Cortex of kidney (tissue), 1 donor: ENCODE measurements at places on chromosomes 4 and X.

- no peak for DNase-seq
Observed at GRCh38 chrX:12330841-12331240, 192.6 kb downstream of the FRMPD4 start.

DNA sequence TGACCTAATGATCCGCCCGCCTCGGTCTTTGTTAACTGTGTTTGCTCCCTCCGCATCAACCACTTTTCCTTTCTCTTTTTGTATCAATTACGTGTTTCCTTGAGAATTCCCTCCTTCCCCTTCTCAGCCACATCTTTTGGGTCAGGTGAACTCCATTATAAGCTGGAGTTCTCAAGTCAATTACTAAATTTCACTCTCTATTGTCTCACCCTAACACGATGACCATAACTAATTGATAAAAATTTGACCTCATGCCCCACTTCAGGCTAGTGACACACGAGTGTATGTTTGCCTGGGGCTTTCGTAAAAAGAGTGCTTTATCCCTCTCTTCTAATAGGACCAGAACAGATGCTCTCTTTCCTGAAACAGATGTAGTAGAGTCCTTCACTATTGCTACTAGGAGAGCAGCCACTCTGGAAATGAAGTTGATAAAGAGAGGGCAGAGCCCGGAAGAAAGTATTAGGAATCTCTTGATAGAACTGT, 403.6 kb upstream of the ANXA10 start:
- no peak for DNase-seq

DNA sequence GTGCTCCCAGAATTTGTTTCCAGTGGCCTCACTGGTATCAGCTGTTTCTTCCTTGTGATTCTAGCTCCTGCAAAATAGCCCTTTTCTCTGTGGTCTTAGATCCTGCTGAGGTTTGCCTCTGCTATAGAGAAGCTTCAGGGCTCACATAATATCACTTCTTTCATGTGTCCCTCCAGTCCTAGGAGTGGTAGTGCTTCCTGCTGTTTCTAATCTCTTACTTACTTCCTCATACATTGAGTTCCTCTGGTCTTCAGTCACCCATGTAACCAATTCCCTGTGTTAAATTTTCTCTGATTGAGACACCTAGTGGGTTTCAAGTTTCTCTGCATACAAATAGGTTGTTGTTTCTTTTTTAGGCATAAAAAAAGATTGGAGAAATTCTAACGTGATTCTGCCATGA, 1567.9 kb downstream of the ARAP2 start:
- no peak for DNase-seq

GRCh38 chr4:48854982-48855381, 24.1 kb downstream of the OCIAD1 start:
- no peak for DNase-seq

DNA sequence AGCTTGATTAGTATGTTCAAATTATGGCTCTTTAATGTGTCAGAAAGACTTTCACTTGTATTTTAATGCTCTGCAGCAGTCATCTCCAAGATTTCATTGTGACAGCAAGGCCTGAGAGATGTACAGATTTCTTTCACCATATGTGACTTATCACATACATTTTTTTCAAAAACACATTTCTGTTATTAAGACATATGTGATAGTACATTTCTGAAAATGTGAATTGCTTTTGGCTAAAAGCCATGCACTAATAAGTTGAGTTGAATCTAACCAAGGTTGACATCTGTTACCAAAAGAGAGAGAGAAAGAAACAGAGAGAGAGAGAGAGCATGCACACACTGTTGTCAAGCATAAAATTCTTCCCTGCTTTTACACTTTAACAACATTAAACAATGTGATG, 409.3 kb downstream of the AFF2 start:
- DNase-seq = no peak

DNA sequence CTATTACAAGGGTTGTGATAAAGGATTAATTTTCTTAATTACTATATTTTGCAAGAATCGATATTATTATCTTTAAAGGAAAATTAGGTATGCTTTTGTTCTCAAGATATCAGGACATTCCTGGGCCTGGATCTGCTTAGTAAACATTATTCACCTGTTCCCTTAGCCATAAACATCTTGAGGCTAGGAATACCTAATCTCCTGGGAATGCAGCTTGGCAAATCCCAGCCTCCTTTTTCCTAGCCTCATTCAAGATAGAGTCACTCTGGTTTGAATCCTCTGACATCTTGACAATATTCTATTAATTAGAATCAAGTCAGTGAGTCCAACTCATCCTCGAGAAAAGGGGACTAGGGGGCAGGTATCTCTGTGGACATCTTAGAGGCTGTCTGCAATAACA, 327.1 kb downstream of the STIM2 start:
- no peak for DNase-seq

- no peak for DNase-seq
Observed at GRCh38 chr4:52968241-52968640, 106.1 kb downstream of the RASL11B start.

DNA sequence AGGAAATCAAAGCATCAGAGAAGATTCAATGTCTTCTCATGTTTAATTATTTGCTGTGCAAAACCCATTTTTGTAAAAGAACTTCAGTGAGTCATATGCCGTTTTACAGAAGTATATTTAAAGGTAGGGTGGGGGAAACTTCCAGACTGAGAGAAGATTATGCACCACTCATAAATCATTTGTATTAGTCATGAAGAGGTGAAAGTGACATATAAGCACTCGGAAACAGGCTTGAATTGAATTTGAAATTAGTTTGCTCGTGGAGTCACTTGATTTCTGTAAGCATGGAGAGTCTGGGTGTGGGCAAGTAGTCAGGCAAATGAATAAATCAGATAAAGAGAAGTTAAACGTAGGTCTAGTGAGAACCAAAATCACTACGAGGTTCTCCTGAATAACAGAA, 335.1 kb downstream of the ANK2 start:
- DNase-seq = no peak

- DNase-seq = no peak
Observed at GRCh38 chrX:2516623-2517022, 15.8 kb upstream of the DHRSX start.

- no peak for DNase-seq
Observed at GRCh38 chr4:186778134-186778533, 54.5 kb upstream of the FAT1 start.

DNA sequence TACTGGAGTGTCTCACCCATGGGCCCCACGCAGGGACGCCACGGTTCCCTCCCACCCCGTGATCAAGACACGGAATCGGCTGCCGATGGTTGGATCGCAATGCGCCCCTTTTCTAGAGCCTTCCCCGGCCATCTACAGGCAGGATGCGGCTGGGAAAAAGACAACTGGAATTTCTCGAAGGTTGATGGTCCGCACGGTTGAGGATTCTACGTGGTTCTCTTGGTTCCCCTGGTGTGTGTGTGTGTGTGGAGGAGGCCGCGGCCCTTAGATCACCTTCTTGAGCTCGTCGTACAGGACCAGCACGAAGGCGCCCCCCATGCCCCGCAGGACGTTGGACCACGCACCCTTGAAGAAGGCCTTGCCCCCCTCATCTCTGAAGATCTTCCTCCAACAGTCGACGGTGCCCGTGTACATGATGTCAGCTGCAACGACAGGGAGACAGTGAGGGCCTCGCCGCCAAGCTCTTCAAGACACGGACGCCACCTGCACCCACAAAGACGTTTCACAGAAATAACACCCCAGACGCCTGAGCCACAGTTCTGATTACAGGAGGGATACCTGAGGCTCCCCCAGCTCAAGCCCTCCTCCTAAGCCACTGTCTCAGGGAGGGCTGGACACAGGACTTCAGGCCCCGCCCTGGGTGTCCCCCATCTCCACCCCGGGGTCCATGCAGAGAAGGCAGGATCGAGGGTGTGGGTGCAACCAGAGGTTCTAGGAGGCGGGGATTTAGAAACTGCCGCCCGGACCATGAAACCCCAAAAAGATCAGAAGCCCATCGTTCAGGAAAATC, 5.4 kb downstream of the SLC25A6 start:
- DNase-seq = no peak

- DNase-seq = no peak
Observed at GRCh38 chrX:115693476-115693875, 132.5 kb downstream of the PLS3 start.

DNA sequence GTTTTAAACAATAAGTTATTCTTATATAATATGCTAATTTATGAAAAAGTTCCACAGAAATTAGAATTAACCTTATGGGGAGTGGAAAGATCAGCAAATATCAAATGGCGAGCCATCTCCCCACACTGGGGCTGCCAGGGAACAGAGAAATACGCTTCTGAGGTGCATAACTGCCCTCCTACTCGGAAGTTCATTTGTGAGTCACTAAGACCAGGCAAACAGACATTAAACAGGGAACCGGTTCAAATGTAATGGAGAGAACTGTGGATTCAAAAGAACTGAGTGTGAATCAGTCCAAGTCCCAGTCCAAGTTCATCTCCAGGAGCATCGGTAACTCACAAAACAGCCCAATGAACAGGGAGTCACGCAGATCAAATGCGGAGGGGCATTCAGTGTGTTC, 11.4 kb upstream of the S100G start:
- no peak for DNase-seq

DNA sequence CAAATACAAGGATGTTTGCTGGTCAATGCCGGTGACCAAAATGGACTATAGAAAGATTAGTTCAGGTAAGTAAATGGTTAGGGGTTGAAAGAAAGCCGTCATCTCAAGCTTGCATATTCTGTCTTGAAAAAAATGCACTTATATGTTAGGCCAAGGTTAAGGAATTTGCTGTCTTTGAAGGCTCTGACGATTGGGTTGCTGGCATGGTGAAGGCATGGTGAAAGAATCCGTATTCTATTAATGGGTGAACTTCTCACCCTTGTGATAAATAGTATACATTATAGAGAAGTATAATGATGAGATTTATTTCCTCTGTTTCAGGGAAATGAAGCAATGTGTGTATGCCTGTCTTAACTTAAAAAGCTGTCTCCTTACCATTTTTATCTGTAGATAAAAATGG, 132.6 kb downstream of the ADGRL3 start:
- DNase-seq = no peak

GRCh38 chr4:73001885-73002284, 67.6 kb downstream of the COX18 start:
- no peak for DNase-seq

DNA sequence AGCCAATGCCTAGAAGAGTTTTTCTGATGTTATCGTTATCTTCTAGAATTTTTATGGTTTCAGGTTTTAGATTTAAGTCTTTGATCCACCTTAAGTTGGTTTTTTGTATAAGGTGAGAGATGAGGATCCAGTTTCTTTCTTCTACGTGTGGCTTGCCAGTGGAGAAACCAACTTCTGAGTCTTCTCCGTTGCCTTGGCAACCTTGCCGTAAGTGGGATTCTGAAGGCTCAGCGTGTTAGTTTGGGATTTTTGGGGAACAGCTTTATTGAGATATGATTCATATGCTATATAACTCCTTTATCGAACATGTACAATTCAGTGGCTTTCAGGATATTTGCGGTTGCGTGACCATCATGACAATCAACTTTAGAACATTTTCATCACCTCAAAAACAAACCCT, 17.7 kb downstream of the SMS start:
- DNase-seq = no peak

- no peak for DNase-seq
Observed at GRCh38 chrX:37712458-37712857, 26.9 kb downstream of the XK start.

DNA sequence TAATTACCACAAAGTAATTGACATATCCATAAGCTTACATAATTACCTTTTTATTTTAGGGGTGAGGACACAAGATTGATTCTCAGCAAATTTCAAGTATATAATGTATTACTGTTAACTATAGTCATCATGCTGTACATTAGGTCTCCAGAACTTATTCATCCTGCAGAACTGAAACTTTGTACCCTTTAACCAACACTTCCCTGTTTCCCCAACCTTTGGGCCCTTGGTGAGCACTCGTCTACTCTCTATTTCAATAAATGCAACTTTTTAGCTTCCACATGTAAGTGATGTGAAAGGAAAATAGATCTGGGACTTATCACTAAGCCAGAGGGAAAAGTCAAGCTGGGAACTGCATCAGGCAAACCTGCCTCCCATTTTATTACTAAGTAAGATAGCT, 33.6 kb upstream of the CCNG2 start:
- DNase-seq = no peak

DNA sequence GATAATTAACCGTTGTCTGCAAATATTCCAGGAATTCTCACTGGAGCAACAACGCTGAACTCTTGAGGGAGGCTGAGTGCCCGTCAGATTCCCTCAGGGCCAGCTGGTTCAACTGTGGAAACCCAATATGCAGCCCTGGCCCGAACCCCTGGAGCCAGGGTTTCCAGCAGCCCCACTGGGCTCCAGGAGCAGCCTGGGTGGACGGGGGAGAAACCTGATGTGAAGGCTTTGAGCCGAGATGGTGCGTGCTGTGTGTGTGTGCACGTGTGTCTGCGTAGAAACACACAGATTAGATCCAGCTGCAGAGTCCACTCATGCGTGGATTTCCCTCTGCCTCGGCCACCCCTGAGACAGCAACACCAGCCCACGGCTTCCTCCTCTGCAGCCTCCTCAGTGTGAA, 19.4 kb upstream of the SLC25A6 start:
- no peak for DNase-seq

DNA sequence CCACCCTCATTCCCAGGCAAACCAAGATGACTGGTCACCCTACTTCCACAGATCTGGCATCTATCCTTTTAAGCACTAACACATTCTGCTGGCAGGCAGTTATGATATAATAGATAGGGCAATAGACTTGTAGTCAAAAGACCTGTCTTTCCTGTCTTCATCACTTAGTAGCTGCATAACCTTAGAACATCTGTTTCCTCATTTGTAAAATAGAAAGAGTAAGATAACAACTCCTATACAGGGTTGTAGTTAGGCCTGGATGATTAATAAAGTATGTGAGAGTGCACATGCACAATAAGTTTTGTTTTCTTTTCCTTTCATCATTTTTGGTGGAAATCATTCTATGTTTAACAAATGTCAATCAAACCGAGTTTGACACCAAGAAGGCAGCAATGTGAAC, 72.1 kb downstream of the GPR82 start:
- no peak for DNase-seq

- no peak for DNase-seq
Observed at GRCh38 chrX:150508451-150509367, 59.7 kb upstream of the MTM1 start.

- no peak for DNase-seq
Observed at GRCh38 chr4:1591107-1591506, 93.0 kb downstream of the FAM53A start.

- no peak for DNase-seq
Observed at GRCh38 chr4:87360338-87360935, 30.6 kb downstream of the HSD17B11 start.

GRCh38 chr4:87006426-87006675, 71.5 kb downstream of the AFF1 start:
- no peak for DNase-seq

DNA sequence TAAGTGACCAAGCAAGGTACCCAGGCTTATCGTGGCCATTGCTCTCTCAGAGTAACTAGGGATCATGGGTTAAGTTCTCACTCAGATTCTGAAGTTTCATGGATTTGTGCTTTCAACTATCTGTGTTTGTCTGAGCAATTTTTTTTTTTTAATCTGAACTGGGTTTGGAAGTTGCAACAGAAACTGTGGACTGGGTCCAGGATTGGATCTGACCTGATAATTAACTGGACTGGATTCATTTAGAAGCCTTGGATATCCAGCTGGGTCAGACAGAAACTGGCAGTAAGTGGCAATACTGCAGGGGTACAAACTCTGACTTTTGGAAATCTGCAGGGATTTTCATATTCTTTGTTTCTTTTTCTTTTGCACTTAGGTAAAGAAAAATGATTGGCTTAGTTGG, 38.7 kb upstream of the FGF2 start:
- DNase-seq = no peak
